ENCODE measurements at places on chromosomes 7 and 10.
A peak's percentile ranks its signal among the peaks of the same experiment; 100 is the strongest.

GRCh38 chr10:72735288-72735936 is 43.5 kb downstream of the MCU start:
- DNase-seq, result no peak

DNA sequence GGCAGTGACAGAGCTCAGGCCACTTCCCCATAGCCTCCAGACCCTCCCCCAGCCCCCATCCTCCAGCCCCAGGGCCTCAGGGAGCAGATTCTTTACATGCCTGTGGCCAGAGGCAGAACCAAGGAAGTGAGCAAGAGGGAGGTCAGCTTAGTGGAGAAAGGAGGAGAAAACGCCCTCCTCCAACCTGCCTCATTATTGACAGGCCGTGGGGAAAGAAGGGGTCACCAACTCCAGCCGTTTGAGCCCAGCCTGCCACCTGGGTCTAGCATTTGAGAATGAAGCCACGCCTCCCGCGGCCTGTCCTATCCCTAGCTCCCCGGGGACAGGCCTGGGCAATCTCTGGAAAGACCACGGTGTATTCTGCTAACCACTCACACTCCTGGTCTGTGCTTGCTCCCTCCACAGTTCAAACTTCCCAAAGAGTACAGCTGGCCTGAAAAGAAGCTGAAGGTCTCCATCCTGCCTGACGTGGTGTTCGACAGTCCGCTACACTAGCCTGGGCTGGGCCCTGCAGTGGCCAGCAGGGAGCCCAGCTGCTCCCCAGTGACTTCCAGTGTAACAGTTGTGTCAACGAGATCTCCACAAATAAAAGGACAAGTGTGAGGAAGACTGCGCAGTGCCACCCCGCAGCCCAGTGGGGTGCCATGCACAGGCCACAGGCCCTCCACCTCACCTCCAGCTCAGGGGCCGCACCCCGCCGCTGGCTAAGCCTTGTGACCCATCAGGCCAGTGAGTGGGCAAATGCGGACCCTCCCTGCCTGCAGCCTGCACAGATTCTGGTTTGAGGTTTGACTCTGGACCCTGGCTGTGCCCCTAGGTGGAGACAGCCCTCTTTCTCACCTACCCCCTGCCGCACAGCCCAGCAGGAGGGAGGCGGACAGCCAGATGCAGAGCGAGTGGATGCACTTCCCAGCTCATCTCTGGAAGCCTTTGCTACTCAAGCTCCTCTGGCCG is 14.3 kb upstream of the TRIM8 start:
- no peak for DNase-seq

- no peak for DNase-seq
Measured at GRCh38 chr10:124996127-124996853, 54.4 kb downstream of the ZRANB1 start.

GRCh38 chr7:45923290-45923689 is 2.2 kb upstream of the IGFBP3 start:
- no peak for DNase-seq

- DNase-seq, result no peak
Measured at GRCh38 chr7:40890088-40890692, 755.4 kb downstream of the SUGCT start.

DNA sequence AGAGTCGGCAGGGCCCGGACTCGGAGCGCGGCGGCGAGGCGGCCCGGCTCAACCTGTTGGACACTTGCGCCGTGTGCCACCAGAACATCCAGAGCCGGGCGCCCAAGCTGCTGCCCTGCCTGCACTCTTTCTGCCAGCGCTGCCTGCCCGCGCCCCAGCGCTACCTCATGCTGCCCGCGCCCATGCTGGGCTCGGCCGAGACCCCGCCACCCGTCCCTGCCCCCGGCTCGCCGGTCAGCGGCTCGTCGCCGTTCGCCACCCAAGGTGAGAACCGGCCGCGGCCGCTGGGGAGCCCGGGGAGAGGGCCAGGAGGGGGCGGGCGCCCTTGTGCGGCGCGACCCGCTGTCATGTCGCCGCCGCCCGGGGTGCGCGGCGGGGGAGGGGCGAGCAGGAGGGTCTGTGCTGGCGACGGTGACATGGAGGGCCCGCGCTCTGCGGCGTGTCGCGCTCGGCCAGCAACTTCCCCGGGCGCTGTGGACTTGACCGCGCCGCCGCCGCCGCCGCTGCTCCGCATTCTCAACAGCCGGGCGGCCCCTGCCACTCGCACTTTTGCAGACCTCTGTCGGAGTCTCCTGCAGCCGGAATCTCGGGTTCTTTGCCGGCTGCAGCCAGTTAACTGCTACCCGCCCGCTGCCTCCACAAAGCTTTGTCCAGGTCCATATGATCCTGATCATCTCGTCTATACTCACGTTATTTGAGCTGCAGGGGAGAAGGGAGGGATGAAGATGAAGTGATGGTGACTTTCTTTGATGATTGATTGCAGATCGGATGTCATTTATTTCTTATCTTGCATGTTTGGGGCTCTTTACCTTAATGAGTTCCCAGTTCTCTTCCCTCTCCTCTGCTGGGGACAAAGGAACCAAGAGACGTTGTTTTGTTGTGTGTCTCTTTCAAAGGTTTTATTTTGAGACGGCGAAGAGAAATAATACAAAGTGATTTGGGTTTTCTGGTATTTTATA is 869 bp downstream of the TRIM24 start:
- DNase-seq, result peak; percentile 29

DNA sequence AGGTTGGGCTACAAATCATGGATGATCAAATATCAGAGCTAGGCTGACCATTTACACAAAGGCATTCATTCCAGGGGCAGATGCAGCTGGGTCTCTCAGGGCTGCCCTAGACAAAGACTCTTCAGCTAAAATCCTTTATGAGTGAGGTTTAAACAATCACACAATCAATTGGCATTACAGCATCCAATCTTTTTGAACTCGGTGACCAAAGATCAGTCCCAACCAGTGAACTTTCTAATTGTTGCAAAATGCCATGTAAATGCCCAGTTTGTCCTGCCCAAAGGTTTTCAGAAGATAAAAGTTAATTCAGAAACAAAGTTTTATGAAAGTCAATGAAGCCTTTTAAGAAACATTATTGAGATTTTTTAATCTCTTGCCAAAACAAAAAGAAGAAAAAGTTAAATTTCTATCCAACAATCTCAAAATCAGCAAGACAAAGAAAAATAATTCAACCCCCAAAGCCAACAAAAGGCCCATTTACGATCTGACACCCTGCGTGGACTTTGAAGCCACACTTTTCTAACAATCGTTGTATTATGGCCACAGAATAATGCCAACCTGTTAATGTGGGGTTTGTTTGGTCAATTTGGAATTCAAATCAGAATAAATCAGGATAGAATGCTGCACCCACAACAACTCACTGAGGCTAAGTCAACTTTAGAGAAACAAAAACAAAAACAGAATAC is 40.9 kb downstream of the GPR37 start:
- no peak for DNase-seq

DNA sequence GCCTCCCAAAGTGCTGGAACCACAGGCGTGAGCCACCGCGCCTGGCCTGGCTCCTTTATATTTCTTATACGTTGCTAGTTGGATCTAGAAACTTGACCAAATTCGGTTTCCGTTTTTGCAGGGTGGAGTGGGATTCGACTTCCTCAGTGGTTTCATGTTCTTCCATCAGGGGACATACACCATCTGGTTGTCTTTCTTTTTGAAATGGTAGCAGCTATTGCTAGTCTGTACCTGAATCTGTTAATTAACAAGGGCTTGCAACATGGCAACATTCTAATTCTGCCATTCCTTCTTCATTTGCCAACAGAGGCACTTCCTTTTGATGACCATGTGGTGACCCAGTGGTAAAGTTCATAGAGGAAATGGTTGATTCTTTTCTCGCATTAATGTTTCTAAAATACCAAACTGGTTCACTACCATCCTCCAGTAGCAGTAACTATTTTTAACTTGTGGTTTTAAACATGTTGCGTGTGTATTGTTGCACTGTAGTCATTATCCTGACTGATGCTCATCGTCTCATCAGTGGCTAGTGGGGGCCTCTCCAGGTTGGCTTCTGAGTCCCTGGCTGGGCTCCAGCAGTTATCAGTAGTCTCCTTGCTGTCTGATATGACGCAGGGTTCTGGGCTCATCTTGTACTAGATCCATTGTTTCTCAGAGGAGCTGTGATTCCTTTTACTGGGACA is 159.2 kb downstream of the RGS10 start:
- DNase-seq, result no peak
